ENCODE measurements at places on chromosomes 7 and 10. TPM values are rescaled to one million over a fixed set of nuclear protein-coding genes. Genes with fewer than 3 reads are reported as not detected.

DNA sequence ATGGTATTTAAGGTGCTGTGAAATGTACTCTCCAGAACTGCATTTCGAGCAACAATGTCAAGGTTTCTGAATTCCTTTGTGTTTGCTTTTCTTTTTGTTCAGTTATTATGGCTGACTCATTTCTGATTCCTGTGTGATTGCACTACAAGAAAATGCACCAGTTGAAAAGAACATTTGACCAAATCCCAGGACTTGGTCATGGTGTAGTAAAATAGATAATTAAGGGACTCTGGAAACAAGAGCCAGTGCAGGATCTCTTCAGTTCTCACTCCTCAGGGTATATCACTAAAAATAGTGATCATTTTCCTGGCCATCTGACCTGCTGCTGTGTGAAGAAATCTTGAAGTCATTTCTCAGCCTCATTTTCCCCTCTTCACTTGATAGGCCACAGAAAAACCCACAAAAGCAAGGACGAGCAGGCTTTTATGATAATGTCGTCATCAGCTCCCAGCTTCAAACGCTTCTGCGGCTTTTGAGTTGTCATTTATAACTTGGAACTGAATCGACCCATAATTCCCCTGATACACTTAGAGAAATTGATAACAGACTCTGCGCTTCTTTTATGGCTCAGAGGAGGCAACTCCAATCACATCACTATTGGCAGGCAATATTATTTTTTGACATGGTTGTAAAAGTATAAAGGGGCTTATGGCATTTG lies 274.7 kb downstream of the HDAC9 start:
- no peak for DNase-seq
- H3K4me1 ChIP-seq: no peaks in the 10 kb centered on the region
- no peak overlapping the region for H3K27ac ChIP-seq
- no peaks in the 10 kb centered on the region for H3K36me3 ChIP-seq
- H3K4me3 ChIP-seq: no peak overlapping the region

Gene LBX1
- total RNA-seq: not detected

- H3K27me3 ChIP-seq: no peaks in the 10 kb centered on the region
- no peaks in the 10 kb centered on the region for H3K36me3 ChIP-seq
- DNase-seq: no peak
- H3K27ac ChIP-seq: no peak overlapping the region
- no peaks in the 10 kb centered on the region for H3K4me1 ChIP-seq
Observed at GRCh38 chr7:73341877-73342276, 13.9 kb downstream of the FKBP6 start.

DNA sequence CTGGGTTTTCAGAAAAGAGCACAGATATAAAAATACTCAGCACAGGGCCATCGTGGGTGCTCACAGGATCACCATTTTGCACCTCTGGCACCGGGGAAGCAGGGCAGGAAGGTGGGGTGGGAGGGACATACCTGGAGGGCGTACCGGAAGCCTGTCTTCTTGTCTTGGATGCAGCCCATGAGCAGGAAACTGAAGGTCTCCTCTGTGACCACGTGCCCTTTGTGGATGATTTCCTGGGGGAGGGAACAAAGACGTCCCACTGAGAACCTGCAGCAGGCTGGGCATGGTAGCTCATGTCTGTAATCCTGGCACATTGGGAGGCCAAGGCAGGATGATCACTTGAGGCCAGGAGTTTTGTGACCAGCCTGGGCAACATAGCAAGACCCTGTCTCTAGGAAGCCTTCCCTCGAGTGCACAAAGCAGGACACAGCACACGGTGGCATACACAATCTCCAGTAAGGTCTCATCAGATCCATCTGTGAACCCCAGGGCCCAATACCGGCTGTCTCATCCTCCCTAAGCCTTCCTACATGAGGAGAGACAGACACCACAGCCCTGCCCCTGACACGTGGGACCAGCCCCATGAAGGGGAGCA lies 9.5 kb downstream of the PTCD1 start:
- no peaks in the 10 kb centered on the region for H3K27me3 ChIP-seq
- no peaks in the 10 kb centered on the region for H3K36me3 ChIP-seq
- no peak overlapping the region for H3K4me3 ChIP-seq
- H3K4me1 ChIP-seq: no peaks in the 10 kb centered on the region
- H3K27ac ChIP-seq: no peak overlapping the region
- DNase-seq: no peak

DNA sequence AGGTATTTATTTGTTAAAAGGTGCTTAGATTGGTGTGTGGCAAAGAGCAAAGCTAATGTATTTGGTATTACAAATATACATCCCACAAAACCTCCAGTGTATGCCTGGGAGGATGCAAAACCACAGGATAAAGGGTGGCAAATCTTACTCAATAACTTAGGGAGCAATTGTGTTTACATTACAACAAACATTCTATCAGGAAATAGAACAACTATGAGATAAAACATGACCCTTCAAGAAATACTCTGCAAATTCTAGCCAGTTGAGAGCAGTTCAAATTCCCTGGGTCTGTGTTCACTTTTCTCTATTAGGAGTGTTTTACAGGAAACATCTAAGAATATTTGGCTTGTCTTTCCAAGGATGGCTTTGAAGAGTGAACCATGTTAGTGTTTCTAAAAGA lies 64.9 kb downstream of the CUL1 start:
- H3K4me1 ChIP-seq: no peaks in the 10 kb centered on the region
- no peak overlapping the region for H3K4me3 ChIP-seq
- H3K27ac ChIP-seq: no peak overlapping the region
- DNase-seq: no peak
- H3K36me3 ChIP-seq: peaks cover 7% of the 10 kb centered on the region

Gene CCDC146
- 25.1 TPM for total RNA-seq

Measured in aorta (tissue), 5 donors.